ENCODE measurements at places on chromosomes 12 and 14.

GRCh38 chr14:61965030-61965745 lies 203.0 kb downstream of the SNAPC1 start:
- no peak for DNase-seq

- peak; percentile 41 for DNase-seq
Observed at GRCh38 chr14:104689109-104689880, at the start of gene INF2. Gene INF2 (plus strand): TSS chr14:104689618. CDS start chr14:104701366, 11,748 bp downstream.

DNA sequence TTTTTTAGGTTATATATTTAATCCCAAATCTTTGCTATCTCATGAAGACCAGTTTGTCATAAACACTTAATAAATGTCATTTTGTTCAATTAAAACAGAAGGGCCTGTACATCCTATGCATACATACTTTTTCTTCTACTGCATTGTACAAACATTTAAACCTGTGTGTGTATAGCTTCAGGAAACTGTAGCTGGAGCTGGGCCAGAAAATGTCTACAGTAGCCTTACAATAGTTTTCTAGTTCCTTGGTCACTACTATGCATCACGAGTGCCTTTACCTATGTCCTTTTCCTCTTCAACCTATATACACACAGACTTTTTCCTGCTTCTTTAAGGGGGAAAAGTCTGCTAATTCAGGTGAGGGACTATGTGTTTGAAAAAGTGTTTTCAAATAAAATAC lies 302.8 kb downstream of the PAWR start:
- no peak for DNase-seq

GRCh38 chr14:21267886-21268616 lies 1.2 kb downstream of the HNRNPC start:
- no peak for DNase-seq

DNA sequence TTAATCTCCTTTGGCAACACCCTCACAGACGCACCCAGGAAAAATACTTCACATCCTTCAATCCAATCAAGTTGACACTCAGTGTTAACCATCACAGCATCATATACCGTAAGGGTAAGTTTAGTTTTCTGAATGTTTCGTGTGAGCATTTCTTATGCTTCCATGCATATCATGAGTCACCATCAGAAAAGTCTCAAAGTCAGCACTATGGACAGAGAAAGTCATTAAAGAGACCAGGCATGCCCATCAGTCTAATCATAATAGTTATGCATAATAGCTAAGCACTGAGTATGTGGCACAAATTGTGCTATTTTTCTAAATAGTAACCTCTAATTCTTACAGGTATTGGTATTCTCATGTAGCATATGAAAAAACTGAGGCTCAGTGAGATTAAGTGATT lies 158.8 kb upstream of the PRMT8 start:
- no peak for DNase-seq

GRCh38 chr14:104794099-104794498 lies 1.4 kb downstream of the AKT1 start:
- DNase-seq = peak; percentile 68

DNA sequence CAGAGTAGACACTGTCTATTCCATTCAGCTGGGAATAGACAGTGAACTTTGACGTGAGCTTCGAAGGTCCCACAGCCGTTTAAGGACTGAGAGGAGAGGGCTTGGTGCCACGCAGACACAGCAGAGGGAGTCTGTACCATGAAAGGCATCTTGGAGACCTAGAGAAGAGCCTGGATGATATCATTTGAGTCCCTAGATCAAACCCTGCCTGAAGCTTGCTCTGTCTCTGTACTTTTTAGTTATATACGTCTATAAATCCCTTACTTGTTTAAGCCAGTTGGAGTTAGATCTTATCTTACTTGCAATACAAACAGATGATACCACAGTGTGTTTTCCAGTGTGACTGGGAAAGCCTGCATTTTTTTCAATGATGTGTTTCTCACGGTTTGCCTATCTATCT lies 128.9 kb upstream of the RTL1 start:
- DNase-seq = no peak

DNA sequence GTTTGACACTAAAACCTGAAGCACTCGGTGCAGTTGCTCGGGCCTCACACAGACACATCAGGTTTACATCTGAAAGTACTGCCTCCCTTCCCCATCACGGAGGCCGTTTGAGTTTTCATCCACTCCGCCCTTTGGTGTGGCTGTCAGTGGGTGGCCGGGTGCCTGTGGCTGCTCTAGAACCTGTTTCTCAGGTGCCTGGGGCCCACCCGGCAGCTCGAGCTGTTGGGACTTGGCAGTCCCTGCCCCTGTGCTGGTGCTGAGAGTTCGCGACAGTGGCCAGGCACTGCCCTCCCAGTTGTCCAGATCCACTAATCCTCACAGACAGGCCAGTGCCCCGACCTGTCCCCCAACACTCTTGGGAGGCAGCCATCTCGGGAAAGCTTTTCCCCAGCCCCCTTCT lies 22.4 kb downstream of the XRCC3 start:
- no peak for DNase-seq

GRCh38 chr14:81384900-81385299 lies 15.2 kb downstream of the STON2 start:
- DNase-seq = peak; percentile 48

GRCh38 chr12:24185782-24186181 lies 236.3 kb upstream of the SOX5 start:
- no peak for DNase-seq

GRCh38 chr12:30417697-30418231 lies 277.9 kb downstream of the IPO8 start:
- no peak for DNase-seq

DNA sequence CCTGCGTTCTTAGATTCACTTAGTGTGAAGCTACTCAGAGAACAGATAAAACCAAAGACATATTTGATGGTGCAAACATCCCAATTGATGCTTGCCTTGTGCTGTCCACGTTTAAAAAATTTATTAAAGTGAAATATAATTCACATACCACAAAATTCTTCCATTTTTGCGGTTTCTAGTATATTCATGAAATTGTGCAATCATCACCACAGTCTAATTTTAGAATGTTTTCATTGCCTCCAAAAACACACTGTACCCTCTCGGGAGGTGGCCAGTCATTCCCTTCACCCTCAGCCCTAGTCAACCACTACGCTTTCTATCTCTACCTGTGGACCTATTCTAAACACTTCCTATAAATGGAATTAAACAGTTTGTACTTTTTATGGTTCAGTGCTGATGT lies 1109.2 kb downstream of the FLRT2 start:
- DNase-seq = no peak

DNA sequence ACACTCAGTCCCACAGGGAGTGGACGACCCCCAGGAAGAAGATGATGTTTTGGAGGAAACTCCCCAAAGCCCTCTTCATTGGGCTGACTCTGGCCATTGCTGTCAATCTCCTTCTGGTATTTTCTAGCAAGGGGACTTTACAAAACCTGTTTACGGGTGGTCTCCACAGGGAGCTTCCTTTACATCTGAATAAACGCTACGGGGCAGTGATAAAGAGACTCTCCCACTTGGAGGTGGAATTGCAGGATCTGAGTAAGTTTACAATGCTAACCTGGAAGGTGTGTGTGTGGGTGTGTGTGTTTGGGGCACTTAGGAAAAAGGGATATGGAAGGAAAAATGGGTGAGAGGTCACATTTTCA lies 416 bp downstream of the GALNT8 start:
- no peak for DNase-seq

DNA sequence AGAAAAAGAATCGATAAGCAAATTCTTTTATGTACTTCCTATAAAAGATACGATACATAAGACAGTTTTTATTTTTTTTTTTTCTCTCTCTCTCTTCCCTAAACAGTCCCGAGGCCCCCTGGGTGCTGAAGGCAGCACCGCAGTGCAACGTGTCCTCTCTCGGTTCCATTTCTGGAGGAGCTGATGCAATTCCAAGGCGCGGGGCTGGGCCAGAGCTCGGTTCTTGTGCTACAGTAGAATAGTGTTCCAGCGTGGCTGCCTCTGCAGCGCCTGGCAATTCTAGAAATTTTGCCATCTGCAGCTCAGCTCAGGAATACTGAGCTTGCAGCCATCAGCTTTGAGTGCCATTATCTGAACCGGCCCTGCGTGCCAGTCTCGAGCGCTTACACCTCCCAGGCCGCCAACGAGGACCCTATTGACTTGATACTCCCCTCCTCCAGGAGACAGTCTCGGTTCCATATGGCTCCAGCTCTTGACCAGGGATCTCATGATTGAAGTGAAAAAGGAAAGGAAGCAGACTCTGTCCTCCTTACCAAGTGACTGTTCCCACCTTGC lies 630 bp downstream of the ALDH1L2 start:
- peak; percentile 45 for DNase-seq

DNA sequence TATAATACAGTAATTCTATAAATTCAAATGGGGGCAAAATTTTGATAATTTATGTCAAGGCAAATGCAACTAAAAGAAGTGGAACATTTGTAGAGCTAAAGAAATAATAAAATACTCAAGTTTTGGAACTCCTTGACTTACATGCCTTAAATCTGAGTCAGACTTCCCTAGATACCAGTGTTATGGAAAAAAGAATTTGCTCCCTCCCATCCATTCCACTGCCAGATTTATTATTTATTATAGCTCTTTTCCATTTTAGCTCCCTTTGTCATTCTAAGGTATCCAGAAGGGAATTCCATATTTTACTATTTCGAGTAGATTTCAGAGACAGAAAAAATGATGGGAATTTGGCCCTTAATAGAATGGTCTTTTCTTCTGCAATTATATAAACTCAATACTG lies 44.0 kb downstream of the RHOJ start:
- no peak for DNase-seq

DNA sequence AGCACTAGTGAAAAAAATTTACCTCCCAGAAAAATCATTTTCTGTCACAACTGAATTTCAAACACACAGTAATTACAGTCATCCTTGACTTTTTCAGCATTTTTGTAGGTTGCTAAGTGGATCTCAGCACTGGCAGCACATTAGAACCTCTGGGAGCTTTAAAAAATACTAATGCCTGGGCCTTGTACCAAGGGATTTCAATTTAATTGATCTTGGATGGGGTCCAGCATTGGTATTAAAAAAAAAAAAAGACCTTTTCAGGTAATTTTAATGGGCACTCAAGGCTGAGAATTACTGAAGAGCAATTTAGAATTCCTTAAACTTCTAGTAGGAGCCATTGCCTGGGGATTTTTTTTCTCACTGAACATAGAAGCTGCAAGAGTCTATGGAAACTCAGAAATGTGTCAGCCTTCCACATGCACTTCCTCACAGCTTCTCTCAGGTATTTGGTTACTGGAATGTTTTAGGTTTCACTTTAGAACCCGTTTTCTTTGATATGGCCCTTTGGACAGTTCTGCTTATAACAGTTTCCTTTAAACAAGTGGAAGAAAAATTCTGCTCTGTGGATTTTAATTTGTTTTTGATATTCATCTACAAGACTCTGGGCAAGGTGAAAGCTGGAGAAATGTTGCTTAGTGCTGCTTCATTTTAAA lies 88.5 kb upstream of the DACT1 start:
- no peak for DNase-seq

GRCh38 chr12:104494137-104494792 lies 37.5 kb downstream of the CHST11 start:
- DNase-seq = peak; percentile 47

DNA sequence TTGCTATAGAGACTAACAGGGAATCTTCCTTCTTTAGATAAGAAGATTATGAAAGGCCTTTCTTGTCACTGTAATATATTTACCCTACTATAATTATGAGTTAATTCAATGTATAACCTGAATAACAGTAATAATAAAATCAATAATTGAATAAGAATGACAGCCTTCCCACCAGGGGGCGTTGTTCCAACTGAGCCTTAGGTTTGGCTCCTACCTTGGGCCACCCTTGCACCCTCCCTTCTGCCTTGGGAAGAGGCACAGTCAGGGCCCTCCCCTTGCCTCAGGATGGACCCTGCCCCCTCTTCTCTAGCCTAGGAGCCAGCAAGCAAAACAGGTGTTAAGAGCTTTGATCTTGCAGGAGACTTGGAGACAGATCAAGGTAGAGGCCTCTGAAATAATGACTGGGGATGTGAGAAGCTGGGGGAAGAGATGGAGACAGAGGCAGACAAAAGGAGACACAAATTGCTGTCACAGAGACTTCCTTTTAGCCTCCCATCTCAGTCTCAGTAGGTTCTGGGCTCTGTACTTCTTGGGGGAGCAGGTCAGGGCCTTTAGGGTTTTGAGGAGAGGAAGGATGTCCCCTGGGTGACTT lies 40.1 kb upstream of the CISTR start:
- DNase-seq = no peak

GRCh38 chr12:84998341-84998740 lies 37.7 kb downstream of the TSPAN19 start:
- no peak for DNase-seq

GRCh38 chr12:12445882-12446181 lies 89.0 kb downstream of the BORCS5 start:
- no peak for DNase-seq

DNA sequence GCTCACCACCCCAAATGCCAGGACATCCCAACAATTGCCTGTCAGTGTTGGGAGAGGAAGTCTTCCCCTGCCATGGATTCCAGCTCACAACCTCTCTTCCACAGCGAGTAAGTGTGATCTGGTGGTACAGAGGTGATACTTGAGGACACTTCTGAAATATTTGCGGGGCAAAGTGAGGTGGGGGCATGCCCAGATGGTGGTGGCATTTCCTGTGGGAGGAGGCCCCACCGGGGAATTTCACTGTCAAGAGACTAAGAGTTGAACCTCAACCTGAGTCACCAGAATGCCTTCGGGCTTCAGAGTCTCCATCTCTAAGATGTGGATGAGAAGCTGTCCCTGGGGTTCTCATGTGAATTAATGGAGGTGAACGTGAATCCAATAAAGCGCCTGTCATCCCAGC lies 122.3 kb upstream of the RFLNA start:
- DNase-seq = no peak

GRCh38 chr12:8855891-8856290 lies 33.5 kb downstream of the A2ML1 start:
- DNase-seq = no peak

GRCh38 chr12:99522456-99522855 lies 125.1 kb upstream of the GARIN6 start:
- DNase-seq = no peak

GRCh38 chr14:94394581-94395207 lies 6.3 kb upstream of the SERPINA1 start:
- no peak for DNase-seq

- no peak for DNase-seq
Observed at GRCh38 chr12:77122236-77122635, 56.9 kb upstream of the E2F7 start.
